ENCODE measurements at places on chromosomes 5 and 9.

- no peak for DNase-seq
Observed at GRCh38 chr5:126674145-126674544, 73.4 kb downstream of the PHAX start.

DNA sequence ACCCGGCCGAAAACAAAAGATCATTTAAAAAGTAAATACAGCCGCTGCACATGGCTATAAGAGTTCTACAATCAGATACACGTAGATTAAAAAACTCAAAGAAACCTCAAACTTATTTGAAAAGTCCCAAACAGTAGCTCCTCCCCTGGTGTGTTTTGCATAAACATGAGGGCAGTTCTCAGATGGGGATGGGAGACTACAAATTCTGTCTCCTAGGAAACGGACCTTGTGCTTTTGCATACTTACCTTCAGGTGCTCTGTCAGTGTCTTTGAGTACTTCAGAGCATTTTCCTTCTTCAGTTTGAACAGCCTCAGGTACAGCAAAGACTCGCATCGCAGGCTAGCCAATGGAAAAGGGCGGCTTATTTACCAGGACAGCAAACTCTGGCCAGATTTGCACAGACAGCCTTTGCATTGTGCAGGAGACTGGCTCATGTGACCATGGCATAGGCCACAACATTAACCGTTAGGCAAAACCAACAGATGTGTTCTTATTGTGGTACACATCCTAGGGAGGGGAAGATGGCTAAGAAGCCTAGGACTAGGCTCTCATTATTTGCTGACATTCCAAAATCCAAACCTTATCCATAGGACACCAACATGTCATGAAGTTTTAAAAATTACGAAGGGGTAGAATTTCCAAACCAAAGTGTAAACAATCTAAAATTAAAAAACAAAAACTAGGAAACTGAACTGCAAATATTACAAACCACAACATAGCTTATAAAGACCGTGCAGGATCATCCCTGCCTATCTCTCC, 12.8 kb downstream of the LEAP2 start:
- DNase-seq: no peak

DNA sequence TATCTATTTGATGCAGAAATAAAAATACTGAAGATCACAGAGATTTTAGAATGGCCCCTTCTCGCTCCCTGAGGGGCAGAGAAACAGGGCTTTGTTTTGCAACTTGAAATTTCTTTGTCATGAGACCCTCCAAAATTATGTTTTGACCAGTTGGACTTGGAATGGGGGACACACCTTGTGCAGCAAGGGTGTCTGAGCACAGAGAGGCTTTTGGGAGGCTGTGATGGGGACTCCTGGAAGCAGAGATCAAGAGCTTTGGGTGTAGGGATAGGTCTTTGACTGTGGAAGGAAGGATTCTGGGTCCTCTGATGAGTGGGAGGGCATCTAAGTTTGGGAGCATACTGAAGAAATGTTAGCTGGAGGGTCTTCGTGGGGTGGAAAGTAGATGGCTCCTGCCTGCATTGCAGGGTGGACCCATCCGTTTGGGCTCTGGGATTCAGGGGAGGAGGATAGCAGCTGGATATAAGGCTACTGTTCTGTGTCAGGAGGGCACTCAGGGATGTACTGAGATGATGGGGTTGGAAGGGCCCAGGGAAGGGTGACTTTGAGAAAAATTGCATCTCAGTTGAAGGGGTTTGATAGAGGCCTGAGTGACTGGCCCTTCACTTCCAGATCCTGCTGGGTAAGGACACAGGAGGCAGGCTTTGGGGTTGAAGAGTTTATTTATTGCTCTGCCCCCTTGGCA, 1.8 kb upstream of the MYORG start:
- DNase-seq: no peak

GRCh38 chr5:55551358-55551757, 16.6 kb upstream of the PLPP1 start:
- DNase-seq: no peak

DNA sequence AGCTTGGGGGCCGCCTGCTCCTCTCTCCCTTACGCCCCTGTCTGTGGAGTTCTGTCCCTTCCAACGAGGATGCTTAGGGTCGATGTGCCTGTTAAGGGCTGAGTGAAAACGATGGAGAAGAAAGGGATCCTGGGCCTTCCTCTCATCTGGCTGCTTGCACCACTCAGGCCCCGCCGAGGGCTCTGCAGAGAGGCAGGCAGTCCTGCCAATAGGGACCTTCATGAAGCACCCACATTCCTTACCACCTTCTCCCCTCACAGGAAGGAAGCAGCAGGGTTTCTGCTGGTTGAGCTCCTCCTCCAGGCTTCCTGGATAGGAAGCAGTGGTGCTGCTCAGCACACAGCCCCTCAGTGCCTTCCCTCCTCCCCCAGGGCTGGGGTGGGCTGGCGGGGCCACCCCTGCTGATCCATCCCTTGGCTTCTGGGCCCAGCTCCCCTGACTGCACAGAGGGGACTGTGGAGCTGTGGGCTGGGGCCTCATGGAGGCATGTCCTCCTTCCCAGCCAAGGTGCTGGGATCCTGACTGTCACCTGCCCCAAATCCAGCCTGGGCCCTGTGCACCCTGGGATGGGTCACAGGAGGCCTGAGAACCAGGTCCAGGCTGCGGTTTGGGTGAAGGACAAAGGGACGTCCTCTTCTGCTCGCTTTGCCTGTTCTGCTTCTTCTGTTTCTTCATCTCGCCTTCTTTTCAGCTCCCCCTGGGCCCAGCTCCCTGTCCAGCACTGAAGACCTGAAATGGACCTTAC, 50.5 kb downstream of the AHRR start:
- no peak for DNase-seq

DNA sequence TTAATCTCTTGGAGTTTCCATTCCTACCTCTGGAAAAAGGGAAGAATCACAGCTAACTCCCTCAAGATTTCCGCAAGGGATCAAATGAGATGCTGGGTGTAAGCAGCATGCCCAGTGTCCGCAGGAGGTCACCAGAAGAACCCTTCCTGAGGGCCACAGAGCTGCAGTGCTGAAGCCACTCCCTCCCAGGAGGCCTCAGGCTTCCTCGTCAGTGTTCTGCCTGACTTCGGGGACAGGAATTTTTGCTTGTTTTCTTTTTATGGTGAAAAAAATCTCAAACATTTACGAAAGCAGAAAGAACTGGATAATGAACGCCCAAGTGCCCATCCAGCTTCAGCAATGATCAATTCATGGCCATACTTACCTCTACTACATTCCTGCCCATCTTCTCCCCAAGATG, 183.0 kb downstream of the CDK5RAP2 start:
- no peak for DNase-seq

DNA sequence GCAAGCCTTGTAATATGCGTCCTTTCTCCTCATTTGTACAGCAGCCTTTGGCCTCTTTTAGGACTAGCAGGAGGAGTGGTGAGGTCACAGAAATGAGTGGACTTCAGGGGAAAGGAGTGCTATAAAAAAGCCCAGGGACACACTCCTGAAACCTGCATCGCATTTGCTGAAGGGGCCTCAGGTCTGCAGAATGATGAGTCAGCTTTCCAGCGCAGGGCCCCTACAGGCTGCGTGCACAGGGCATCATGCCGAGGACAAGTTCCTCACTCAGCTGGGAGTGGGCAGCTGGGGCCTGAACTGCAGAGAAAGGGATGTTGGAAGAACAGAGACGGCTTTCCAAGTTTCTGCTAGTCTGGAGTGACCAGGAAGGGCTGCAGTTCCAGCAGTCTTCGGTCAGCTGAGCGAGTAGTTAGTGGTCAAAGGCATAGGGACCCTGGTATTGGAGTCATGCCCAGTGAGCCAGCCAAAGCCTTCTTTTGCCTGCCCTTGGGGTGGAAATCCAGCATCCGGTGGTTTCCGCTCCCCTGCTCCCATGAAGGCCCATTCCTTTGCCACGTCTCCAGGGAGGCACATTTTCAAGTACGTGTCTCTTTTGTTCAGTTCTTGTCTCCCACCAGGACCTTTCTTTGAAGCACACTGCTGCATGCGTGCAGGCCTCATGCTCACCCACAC, 17.3 kb upstream of the CFAP157 start:
- no peak for DNase-seq

DNA sequence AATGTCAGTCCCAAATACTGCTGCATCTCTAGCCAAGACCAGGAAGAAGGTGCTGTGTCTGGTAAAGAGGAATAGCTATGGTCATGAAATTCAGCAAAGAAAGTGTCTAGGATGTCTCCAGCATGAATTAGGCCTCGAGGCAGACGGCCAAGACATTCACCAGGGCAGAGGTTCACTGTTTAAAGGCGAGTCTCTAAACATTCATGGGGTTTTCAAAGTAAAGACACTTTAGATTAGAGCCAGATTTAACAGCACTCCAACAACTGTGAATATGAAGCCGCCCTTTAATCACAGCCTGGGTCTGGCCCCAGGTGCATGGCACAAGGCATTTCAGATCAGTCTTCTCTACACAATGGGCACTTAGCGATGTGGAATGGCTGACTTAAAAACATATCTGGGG, 95.0 kb downstream of the ANKH start:
- no peak for DNase-seq

DNA sequence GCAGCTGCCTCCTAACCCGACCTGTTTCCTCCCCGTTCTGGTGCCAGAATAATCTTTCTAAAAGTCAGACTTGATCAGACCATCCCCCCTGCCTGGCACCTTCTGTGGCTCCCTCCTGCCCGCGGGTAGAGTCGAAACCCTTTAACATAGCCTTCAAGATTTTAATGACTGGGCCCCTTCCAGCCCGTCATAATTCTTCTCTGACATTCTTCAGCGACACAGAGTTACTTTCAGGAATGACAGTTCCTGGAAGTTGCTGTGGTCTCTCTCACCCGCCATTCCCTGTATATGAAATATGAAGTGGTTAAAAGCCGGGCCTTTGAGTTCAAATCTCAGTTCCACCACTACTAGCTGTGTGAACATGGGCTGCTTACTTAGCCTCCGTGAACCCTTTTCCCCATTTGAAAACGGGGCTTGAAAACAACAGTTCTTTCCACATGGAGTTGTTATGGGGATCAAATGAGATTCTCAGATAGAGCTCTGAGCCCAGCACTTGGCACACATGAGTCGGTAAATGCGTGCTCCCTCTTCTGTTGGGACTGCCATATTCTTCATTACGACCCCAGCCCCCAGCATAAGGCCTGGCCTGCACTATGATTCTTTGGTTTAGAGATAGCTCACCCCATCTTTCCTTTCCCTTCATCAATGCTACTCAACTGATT, 737 bp downstream of the NANS start:
- no peak for DNase-seq

DNA sequence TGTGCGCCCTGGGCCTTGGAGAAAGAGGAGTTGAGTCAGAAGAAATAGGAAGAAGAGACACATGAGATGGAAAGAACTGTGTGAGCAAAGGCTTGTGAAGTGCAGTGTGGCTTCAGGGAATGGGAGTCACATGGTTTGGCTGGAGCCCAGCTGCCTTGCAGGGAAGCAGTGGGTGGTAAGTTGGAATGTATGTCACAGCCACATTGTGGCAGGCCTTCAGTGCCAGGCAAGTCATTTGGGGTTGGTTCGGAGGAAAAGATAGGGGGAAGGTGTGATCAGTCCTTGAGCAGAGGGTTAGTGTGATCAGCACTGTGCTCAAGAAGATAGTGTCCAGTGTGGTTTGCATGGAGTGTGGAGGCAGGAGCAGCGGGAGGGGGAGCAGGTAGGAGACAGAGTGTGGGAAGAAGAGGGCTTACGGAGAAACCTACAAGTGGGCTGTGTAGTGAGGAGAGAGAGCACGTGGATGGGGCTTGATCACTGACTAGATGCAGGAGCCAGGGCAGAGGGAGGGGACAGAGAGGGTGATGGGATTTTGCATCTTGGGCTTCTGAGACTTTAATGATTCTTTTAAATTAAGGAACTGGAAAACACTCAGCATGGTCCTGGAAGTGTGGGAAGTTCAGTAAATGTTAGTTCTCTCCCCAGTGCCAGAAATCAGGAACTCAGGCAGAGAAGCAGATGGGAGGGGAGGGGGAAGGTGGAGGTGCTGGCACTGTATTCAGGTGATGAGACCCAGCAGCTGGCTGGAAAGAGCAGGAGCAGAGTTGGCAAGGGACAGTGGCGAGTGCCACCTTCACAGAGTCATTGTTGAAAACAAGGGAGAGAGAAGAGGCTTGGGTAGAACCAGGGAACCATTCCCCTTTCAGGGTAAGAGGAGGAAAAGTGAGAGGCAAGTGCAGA, 46.6 kb downstream of the ARHGAP26 start:
- DNase-seq: no peak

DNA sequence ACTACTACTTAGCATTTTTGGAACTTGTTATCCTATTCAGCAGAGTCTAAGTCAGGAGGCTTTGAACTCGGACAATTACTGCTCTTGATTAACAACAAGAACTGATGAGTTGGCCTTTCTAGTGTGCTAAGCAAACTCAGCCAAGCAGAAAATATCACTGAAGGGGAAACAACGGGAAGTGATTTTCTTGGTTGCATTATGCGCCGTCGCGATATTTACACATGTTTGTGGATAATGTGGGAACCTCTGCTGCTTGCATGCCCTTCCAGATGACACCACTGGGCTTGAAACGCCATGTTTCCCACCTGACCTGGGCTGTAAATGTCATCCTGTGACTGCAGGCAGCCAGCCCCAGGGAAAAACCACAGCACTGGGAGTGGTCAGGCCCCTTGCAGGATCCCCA, 205.5 kb downstream of the PAX5 start:
- no peak for DNase-seq

- DNase-seq: no peak
Observed at GRCh38 chr9:21381448-21382339, 3.5 kb downstream of the IFNA2 start.

GRCh38 chr9:131405428-131405827, 11.5 kb downstream of the PRRC2B start:
- DNase-seq: no peak

GRCh38 chr5:91189480-91190313, 193.4 kb downstream of the ARRDC3 start:
- no peak for DNase-seq

DNA sequence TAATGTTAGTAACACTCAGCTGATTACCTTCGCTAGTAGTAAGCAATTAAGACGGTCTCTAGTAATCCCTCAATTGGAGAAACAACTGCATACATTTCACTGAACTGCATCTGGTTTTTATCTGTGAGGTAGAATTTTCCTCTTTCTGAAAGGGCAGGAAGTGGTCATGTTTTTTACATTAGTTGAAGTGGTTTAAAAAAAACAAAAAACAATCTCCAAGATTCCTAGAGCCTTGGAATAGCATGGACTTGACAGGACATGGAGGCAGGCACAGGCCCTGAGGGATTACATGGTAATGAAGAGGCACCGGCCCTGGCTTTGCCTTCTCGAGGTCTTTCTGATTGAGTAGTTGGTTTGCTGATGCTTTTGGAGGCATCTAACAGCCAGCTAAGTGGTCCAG, 25.8 kb downstream of the THBS4 start:
- DNase-seq: no peak

- DNase-seq: no peak
Observed at GRCh38 chr5:171367424-171368370, 20.0 kb upstream of the NPM1 start.

DNA sequence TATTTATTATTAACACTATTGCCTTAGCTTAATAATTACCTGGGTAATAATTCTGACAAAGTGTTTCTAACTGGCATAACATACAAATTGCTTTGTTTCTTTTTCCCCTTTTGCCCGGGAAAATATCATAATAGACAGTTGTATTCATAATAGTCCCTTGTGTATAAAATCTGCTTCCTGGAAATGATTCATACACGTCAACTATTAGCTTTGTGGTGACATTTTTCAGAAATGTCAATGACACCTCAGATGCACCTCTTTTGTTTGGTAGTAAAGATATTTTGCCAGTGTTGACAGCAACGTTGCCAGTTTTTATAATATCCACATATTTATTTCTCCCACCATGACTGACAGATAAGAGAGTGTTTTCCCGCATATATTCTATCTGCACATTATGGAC, 73.0 kb downstream of the RASEF start:
- no peak for DNase-seq
